ENCODE measurements at places on chromosomes 13 and 19.

DNA sequence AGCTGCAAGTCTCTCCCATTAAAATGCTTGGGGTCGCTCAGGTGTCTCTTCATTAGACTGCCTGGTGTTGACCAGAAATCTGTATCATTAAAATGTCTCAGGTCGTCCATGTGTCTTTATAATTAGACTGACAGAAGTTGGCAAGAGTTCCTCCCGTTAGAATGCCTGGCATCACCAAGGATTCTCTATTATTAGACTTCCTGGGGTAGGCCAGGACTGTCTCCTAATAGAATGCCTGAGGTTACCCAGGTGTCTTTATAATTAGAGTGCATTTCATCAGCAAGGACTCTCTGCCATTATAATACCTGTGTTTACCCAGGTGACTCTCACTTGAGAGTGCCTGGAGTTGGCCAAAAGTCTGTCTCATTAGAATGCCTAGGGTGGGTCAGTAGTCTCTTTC lies 1537.2 kb downstream of the UQCRFS1 start:
- DNase-seq, result no peak

DNA sequence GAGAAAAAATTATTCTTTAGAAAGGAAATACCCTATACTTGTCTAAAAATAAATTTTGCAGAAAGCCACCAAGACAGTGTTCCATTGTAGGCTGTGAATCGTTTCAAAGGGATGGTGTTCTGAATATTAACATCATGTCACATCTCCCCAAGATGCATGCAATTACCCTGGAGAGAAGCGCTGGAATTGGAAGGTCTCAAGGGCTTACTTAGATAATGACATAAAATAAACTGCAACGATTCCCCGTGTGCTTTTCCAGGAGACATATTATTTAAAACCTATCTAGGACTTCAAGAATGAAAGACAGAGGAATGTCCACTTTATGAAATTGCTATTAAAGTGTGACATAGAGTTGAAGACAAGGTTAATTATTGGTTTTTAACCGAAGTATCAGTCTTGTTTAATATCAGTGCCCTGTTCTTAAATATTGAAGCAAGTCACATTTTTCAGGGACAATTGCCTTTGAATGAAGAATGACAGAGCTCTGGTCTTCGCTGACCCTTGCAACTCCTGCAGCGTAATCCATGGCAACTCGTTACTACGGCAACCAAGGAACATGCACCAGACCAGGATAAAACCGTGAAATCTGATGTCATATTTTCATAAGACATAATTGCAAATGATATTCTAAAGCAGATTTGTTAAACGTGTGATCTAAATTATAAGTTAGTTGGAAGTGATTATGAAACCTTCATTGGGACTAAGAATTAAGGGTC lies 91.7 kb downstream of the EFNB2 start:
- DNase-seq, result no peak

GRCh38 chr19:56333506-56333905 lies 18.9 kb upstream of the ZSCAN5A start:
- peak; percentile 91 for DNase-seq

- no peak for DNase-seq
Measured at GRCh38 chr19:2680808-2681207, 21.7 kb downstream of the GNG7 start.

DNA sequence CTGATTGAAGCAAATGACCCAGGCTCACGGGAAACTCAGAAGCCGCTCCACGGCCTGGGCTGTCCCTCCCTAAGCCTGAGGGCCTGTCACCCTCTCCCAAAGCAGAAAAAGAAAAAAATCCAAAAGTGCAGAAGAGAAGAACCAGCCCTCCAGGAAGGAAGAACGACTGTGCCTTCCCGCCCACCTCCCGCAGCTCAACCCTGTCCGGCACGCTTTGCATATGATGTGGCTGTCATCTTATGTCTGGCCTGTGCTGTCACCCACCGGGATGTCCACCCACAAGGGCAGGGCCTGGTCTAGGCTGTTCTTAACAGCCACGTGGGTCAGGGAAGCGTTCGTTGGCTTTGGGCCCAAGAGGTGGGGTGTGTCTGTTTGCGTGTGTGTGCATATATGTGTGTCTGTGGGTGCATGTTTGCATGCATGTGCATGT lies 13.7 kb downstream of the ZBTB7A start:
- peak; percentile 92 for DNase-seq

DNA sequence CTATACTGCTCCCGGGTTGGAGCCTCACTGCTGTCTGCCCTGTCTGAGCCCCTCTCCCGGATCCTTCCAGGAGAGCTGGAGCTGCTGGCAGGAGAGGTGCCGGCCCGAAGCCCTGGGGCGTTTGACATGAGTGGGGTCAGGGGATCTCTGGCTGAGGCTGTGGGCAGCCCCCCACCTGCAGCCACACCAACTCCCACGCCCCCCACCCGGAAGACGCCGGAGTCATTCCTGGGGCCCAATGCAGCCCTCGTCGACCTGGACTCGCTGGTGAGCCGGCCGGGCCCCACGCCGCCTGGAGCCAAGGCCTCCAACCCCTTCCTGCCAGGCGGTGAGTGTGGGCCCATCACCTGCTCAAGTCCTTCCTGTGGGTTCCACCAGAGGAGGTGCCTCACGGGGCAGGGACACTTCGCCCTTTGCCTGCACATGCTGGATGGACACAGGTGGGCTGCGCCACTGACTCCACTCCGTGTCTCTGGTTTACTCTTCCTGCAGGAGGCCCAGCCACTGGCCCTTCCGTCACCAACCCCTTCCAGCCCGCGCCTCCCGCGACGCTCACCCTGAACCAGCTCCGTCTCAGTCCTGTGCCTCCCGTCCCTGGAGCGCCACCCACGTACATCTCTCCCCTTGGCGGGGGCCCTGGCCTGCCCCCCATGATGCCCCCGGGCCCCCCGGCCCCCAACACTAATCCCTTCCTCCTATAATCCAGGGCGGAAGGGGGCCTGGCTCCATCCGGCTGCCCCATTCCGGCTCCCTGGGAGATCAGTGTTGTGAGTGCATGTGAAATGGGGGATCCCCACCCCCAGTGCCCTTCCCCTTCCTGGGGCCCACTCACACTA lies 19.8 kb downstream of the EPN1 start:
- no peak for DNase-seq

DNA sequence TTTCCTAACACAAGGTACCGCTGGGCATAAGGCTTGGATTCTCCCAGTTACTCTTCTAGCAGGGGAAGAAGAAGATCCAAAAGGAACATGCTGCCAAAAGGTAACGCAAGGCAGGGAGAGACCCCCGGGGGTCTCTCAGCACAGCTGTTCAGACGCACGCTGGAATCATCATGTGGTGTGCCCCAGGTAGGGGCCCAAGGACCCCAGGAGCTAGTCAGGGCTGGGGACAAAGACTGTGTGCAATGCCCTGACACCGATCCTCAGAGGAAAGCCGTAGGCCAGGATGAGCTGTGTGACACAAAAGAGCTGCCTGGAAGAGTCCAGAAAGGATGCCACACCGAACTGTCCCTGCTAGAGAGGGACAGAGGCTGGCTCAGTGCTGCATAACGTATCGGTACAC lies 22.3 kb upstream of the EPHX3 start:
- DNase-seq, result no peak

GRCh38 chr13:90281709-90282108 lies 1065.8 kb upstream of the MIR17HG start:
- no peak for DNase-seq

DNA sequence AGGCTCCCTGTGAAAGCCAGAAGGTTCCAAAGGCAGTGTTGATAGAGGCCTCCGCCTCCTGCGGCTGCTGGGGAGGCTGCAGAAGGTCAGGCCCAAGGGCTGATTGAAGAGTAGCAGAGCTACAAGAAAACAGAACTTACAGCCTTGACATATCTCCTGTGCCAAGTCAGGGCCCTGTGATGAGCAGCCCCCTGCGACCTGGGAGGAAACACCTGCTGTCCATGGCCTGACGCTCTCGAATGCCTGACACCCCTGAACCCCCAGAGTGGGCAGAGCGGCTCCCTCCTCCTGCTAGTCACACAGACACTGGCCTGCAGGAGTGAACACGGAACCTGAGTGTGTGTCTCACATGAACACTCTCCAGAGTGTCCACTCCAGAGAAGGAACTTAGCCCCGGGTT lies 38.2 kb upstream of the TUBGCP3 start:
- DNase-seq, result no peak

DNA sequence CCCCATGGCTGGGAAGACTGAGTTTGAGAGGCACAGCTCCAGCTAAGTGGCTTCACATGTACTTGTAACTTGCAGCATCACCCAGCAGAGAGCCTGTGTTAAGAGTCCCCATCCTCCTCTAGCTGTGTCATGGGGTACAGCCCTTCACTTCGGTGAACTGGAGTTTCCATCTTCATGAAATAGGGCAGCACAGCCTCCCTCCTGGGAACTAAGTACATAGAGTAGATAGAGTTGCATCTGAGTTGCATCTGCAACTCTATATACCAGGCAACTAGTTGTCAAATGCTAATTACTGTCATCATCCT lies 1.2 kb downstream of the PRDX2 start:
- DNase-seq, result peak; percentile 85

GRCh38 chr13:53137779-53138178 lies 109.2 kb downstream of the OLFM4 start:
- peak; percentile 11 for DNase-seq

GRCh38 chr13:26310003-26310402 lies 56.1 kb downstream of the CDK8 start:
- no peak for DNase-seq

- DNase-seq, result peak; percentile 20
Measured at GRCh38 chr13:99617474-99618255, 116.4 kb downstream of the TM9SF2 start.

DNA sequence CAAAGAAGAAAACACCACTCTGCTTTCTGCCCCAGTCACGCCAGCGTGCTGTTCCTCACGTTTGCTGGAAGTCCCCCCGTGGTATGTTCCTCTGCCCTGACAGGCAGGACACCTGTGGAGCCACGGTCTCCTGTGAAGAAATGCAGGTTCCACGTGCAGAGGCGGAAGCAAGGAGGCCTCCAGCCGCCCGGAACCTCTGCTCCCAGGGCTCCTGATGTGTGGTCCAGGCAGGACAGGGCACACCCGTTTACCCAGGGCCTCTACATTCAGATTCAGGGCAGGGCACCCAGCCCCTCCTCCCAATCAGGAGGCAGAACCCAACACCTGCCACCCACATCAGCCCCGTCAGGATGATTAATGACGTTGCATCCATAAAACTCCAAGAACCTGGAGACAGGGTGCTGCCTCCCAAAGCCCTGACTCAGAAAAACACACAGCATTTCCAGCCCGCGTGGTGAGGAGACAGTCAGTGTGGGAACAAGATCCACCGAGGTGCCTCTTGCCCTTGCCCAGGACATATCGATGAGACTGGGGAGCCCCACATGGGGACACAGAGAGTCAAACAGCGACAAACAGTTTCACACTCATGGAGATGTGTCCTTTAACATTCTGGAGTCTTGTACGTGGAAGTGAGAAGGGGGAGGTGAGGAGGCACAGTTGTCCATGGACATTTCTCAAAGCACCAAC lies 76.2 kb downstream of the COL4A1 start:
- no peak for DNase-seq

- peak; percentile 20 for DNase-seq
Measured at GRCh38 chr19:7986321-7987113, 18.9 kb downstream of the ELAVL1 start.

GRCh38 chr19:7337380-7338194 lies 11.2 kb upstream of the ARHGEF18 start:
- peak; percentile 36 for DNase-seq

DNA sequence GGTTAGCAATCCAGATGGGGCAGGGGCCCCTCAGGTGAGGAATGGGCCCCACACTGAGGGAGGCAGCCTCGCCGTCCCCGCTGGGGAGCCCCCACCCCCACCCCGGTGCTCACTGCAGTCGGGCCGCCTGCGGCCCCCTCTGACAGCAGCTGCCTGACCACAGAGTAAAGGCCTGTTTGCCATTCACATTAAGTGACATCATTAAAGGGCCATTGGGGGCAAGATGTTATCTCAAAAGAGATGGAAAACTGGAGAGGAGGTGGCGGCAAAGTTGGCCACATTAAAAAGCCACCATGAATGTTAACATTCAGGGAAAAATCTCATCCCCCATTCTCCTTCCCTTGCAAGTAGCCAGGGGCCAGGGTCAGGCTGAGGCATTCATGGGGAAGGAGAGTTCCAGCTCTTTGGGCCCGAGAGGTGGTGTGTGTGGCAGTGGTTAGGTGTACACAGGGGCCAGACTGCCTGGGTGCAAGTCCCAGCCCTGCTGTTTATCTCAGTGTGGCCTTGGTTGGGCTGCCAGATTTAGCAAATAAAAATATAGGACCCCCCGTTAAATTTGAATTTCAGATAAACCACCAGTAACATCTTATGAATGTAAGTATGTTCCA lies 20.9 kb downstream of the VSTM2B start:
- no peak for DNase-seq

DNA sequence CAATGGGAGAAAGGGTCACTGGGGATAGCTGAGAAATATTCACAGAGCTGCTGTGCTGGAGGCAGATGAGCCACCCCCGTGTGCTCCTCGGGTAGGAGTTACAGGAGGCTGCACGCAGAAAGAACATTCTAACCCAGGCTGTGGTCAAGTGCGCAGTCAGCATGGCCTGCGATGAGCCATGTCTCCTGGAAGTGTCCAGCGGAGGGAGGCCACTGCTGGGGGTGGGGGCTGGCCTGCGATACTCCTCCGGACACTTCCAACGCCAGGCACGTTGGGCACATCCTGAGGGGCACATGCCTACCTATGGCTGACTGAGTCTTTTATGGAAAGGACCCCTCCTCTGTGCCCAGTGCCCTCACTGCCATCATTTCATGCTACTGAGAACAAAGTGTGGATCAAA lies 55.9 kb downstream of the RAB20 start:
- DNase-seq, result no peak

- DNase-seq, result no peak
Measured at GRCh38 chr19:42629191-42629590, 34.5 kb upstream of the CEACAM8 start.

DNA sequence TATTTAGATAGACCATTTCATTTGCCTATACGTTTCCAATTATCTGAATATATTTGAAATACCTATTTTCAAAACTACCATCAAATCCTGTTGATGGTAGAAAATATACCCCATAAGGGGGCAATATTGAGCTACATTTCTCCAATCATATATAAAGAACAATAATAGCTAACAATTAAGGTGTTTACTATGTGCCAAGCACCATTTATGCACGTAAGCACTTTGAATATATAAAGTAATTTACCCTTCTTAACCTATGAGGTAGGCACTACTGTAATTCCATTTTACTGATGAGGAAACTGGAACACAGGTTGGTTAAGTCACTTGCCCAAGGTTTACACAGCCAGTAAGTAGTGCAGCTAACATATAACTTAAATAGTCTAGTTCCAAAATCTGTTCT lies 79.2 kb downstream of the UBL3 start:
- peak; percentile 62 for DNase-seq

Measured in inflammatory macrophage treated with lipopolysaccharide for 1 hour (primary cell).